ENCODE measurements at places on chromosomes 4 and X. TPM values are rescaled to one million over a fixed set of nuclear protein-coding genes. Genes with fewer than 3 reads are reported as not detected.

Gene CYLC1
- total RNA-seq, result not detected

Gene DGKK
- total RNA-seq, result not detected

Gene CCSER1
- 0.05 TPM for total RNA-seq

GRCh38 chrX:101081231-101081630 lies 2.6 kb downstream of the TMEM35A start:
- H3K27ac ChIP-seq, result no peak overlapping the region
- no peaks in the 10 kb centered on the region for H3K36me3 ChIP-seq
- no peaks in the 10 kb centered on the region for H3K27me3 ChIP-seq
- no peak for DNase-seq
- no peaks in the 10 kb centered on the region for H3K4me1 ChIP-seq
- no peak overlapping the region for H3K4me3 ChIP-seq

GRCh38 chr4:157564218-157564617 lies 343.7 kb downstream of the GRIA2 start:
- no peak for DNase-seq
- H3K36me3 ChIP-seq, result no peaks in the 10 kb centered on the region
- no peaks in the 10 kb centered on the region for H3K4me1 ChIP-seq
- H3K27me3 ChIP-seq, result no peaks in the 10 kb centered on the region

DNA sequence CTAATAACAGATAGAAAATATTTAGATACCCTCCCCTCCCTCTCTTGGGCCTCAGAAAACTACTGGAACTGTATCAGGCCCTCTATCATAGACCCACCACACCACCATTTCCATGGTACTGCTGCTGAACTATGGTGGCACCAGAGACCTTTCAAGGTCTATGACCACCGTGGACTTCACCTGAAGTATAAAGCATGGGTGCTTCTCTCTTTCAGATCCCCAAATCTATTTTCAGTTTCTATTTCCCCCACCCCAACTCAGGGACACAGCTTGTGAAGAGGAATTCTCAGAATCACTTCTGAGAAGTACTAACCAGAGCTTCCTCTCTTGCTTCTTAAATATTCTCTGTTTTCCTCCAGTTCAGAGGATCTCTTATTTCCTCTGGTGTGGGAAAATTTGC lies 840.8 kb upstream of the HTR2C start:
- no peak overlapping the region for H3K27ac ChIP-seq
- H3K36me3 ChIP-seq, result no peaks in the 10 kb centered on the region
- DNase-seq, result no peak
- H3K4me3 ChIP-seq, result no peak overlapping the region
- H3K27me3 ChIP-seq, result no peaks in the 10 kb centered on the region
